Activated naive CD4-positive, alpha-beta T cell treated with anti-CD3 and anti-CD28 coated beads for 36 hours (primary cell): ENCODE measurements at places on chromosomes 6 and 20. TPM values are rescaled to one million over a fixed set of nuclear protein-coding genes. Genes with fewer than 3 reads are reported as not detected.
A peak's percentile ranks its signal among the peaks of the same experiment; 100 is the strongest.

The GSTA3 gene
- total RNA-seq = not detected

DNA sequence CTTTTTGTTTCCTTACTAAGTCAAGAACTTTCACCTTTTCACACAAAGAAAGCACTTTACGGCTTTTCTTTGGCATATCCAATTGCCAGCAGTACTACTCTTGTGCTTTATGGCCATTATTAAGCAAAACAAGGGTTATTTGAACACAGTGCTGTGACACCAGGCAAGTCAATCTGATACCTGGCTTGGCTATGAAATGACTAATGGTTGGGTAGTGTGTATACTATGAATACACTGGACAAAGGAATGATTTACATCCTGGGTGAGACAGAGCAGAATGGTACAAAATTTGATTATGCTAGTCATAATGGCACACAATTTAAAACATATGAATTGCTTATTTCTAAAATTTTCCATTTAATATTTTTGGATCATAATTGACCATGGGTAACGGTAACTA lies 22.1 kb upstream of the ADGRF1 start:
- no peak for DNase-seq

DNA sequence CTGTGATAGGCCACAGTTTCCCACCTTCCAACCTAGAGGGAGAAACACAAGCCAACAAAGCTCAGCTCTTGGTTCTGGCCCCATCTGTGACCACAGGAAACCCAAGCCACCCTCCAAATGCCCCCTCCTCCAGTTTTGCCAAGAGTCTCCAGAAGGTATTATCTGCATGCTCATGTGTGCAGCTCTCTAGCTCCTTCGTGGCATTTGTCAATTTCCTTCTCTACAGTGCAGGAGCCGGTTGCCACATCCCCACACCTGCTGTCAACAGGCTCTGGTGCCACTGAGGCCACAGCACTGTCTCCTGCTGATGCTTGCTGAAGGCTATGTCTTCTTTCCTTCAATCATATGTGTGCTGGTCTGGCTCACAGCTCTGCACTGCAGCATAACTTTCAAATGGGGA lies 177.2 kb downstream of the CLIC5 start:
- no peak for DNase-seq

GRCh38 chr6:44006123-44006871 lies 121.0 kb downstream of the MRPL14 start:
- no peak for DNase-seq

DNA sequence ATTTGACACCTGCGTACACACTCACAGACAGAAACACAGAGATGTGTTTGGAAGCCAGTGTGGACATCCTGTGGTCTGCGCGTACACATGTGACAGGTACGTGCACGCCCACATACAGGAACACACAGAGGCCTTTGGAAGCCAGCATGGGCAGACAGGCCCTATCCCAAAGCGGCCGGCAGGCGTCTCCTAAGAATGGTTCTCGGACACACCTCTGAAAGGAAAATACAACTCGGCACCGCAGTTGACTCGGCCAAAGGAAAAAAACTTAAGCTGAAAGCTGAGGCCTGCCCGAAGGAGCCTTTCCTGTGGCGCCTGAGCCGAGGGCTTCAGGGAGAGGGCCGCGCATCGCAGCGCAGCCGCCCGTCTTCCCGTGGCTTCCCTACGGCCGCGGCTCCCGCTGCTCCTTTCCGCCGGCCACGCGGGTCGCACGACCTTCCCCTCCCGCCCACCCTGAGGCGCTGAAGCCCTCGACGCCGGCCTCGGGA lies 1.4 kb upstream of the CEP43 start:
- peak; percentile 68 for DNase-seq

The HAO1 gene
- total RNA-seq = not detected

DNA sequence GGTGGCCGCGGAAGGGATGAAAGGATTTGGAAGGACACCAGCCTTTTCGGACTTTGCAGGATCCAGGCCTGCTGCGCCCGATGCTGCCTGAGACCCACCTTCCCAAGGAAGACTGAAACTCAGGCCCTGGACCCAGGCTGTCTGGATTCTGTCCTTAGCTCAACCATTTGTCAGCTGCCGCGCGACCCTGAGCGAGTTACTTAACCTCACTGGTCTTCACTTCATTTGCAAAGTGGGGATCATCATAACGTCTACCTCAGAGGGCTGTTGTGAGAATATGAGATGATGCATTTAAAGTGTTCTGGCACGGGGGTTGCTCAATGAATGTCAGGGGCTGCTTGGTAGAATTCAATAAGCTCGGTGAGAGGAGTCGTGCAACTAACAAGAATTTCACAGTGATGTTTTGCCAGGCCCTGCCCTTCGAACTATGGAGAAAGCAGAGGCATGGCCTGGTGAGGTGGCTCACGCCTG lies 104.2 kb upstream of the PRDM1 start:
- DNase-seq = no peak
